ENCODE measurements at places on chromosomes 13 and 19.

DNA sequence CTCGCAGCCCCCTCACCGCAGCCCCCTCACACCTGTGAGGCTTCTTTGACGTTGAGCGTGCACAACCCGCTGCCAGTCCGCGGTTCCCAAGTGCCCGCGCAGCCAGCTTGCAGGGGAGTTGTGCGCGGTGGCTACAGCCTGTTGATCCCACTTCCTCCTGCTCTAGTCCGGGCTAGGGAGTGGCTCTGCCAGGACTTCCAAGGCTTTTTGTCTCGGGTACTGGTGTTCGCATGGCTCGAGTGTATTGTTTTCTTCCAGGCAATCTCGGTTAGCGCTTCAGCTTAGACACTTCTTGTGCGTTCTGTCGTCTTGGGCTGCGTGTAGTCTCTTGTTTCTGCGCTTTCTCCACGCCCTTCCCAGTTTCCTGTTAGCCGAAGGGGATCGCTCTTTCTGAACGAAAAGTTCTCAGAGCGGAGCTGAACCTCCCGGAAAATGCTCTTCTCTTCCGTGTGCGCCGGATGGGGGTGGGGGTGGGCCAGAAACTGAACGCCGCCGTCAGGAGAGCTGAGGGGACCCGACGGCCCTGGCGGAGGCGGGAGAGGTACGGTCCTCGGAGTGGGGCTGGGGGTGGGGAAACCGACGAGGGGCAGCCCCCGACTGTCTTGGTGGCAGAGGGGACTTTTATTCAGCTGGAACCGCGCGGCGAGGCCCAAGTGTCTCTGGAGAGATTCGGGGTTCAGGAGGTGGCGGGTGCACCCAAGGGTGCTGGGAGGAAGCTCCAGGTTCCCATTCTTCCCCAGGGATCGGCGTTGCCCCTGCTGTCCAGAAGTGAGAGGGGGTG is 697 bp upstream of the DGKH start:
- DNase-seq, result no peak

GRCh38 chr13:110676595-110677587 is 29.0 kb downstream of the CARS2 start:
- DNase-seq, result no peak

DNA sequence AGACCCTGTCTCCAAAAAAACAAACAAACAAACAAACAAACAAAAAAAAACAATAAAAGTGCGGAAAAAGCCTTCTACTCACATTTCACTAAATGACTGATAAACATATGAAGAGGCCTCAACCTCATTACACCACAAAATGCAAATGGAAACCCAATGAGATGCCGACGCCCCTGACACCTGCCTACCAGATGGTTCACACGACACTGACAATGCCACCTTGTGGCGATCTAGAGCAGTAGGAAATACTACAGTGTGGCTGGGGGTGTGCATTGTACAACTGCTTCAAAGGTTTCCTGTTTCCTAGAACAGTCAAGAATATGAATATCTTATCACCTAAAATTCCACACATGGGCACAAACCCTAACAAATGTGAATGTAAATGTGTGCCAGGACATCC is 14.0 kb downstream of the SCGB2B2 start:
- no peak for DNase-seq

DNA sequence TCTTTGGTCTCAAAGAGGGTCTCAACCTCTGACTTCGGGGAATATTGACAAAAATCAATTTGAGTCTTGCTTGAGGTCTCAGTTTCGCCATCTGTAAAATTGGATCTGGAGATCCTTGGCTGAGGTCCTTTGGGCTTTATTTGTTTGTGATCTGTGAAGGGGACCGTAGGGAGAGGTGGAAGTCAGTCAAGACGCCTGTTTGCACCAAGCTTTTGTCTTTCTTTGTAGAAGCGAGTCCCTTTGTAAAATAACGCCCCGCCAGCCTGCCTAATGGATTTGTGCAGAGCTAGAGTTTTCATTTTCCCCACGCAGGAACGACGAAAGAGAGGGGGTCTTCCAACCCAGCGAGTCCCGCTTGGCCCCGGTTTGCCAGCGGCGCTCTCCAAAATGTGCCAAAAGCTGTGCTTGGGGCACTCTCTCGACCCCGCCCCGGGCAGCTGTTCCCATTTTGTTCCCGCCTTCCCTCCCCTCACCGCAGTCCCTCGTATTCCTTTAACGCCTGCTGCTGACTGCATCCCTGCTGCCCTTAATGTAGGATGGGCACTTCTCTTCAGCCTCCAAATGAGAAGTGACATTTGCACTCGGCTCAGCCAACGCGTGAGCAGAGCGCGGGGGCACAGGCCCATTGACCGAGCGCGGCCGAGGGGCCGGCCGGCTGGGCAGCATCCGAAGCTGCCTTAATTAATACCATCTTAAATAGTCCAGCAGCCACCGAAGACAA is 13.0 kb downstream of the ZIC5 start:
- no peak for DNase-seq

- DNase-seq, result no peak
Measured at GRCh38 chr13:96825653-96826052, 168.6 kb downstream of the OXGR1 start.

- DNase-seq, result no peak
Measured at GRCh38 chr13:73293913-73294523, 235.2 kb downstream of the KLF5 start.

DNA sequence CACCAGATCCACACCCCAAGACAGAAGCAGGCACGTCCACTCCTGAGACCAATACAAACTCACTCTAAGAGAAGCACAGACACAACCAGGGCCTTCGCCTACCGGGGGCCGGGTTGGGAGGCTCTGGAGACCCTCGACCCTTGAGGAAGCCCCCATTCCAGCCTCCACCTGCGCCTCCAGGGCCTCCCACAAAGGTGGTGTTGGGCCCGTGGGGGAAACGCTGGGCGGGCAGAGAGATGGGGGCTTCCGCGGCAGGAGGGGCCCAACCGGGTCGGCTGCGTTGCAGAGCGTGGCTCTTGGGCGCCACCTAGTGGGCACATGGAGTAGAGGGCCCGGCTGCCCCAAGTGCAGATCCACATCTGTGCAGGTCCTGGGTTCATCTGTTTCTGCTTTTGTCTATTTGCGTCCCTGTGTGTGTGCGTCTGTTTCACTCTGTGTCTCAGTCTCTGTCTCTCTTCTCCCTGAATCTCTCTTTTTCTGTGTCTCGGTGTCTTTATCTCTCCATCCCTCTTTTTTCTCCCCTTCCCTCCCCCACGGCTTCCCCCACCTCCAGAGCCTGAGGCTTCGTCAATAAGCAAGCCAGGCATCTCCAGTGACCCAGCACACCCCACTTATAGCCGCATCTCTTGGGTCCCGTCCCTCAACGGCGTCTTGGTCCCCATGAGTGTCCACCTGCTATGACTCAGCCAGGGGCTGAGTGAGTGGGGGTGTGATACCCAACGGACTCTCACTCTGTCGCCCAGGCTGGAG is 10.5 kb upstream of the TINCR start:
- DNase-seq, result peak; percentile 39

DNA sequence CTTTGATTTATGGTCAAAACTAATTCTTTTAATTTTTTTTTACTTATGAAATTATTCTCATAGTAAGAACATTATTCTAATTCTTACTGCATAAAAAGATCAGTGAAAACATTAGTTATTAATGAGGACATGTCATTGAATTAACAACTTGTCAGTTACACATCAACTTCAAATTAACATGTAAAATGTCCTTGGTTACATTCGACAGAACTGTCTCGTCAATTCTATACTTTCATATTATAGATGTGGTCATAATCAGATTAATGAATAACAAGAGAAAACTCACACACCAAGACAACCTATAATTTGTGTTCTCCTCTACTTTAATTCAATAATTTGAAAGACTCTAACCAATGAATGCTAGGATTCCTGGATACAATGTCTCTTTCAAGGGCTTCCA is 66.7 kb downstream of the KATNAL1 start:
- DNase-seq, result no peak

- DNase-seq, result no peak
Measured at GRCh38 chr13:44972956-44973581, 16.2 kb downstream of the NUFIP1 start.

GRCh38 chr13:72763411-72763810 is 18.3 kb downstream of the DIS3 start:
- DNase-seq, result no peak

- DNase-seq, result no peak
Measured at GRCh38 chr13:95146486-95146885, 154.8 kb downstream of the ABCC4 start.

- no peak for DNase-seq
Measured at GRCh38 chr13:47904241-47904640, 96.8 kb downstream of the SUCLA2 start.

GRCh38 chr19:13069415-13070359 is 33.0 kb downstream of the LYL1 start:
- no peak for DNase-seq

- no peak for DNase-seq
Measured at GRCh38 chr19:709196-709964, 645 bp downstream of the PALM start.

DNA sequence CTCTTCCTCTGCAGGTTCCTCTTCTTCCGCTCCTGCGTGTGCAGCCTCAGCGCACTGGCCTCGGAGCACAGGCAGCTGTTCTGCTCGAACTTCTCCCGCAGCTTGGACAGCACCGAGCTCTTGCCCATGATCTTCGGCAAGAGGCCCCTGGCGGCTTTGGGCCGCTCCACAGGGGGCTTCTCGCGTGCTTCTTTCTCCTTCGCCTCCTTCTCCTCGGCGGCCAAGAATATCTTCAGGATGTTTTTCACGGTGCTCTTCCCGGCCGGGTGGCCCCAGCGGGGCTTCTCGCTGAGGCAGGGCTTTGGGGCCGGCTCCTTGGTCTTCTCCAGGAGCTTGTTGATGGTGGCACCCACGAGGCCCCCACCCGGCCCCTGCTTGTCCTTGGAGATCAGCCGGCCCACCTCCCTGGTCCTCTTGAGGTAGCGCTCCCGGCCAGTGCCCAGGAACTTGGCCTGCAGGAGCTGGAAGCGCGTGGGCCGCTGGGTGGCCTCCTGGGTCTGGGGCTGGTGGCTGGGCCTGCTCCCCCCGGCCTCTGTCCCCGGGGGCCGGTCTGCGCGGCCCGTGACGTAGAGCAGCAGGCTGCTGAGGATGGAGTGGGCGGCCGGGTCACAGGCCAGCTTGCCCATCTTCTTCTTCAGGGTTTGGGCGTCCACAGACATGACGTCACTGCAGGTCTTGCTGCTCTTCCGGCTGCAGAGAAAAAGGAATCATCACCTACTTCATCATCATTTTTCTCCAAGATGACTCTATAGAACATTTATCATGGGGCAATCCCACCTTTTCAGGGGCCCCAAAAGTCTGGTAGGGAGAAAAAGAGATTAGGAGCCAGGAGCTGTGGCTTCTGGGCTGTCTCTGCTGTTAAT is 43.8 kb upstream of the GRTP1 start:
- DNase-seq, result no peak

DNA sequence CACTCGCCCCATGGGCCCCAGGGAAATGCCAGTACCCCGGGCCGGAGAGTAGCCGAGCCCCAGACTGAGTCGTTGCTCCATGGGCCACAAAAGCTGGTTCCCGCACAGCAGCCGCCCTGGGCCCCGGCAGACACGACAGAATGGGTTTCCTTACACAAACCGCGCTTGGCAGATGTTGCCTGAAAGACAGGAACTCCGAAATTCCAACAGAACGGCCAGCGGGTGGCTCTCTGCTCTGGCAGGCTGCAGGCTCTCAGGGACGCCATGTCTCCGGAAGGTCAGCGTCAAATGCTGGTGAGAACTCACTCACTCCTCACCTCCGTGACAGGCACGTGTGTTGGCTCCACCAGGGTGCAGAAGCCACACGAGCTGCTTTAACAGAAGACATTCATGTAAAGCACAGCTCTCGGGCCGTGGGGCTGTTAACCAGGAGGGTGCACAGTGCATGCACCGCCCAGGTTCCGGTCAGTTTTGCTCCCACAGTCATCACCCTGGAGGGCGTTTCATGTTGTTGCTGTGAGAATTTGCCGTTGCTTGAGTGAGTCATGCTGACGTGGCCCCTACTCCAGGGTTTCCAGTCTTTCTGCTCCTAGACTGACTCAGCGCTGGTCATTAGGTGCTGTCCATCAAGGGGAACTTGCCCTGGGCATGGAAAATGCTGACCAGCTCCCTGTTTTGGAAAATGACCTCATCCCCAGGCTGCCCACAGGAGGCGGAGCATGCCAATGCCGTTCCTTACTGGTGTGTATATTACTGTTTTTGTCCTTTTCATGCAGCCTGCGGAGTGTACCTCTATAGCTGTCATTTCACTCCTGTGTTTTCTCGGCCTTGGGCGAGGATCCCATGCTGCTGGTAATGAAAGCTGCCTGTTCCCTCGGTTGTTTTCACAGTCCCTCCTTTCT is 44.8 kb downstream of the ANKRD10 start:
- DNase-seq, result no peak

DNA sequence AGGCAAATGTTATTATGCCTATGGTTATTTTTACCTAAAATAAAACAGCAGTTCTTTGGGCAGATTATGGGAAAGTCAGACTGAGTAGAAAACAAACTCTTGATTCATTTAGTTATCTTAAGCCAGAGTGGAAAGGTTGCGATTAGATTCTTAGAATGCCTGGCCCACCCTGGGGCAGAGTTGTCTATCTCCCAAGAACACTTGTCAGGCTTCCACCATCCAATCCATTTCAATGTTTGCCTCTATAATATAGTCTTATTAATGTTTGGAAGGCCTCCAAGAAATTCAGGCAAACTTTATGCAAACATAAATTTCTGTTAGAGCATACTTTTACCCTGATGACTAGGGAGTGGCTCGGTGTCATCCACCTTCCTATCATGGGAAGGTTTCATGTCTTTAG is 207.0 kb downstream of the SLITRK6 start:
- no peak for DNase-seq

All from substantia nigra (tissue), 51 donors.